Placental pericyte (primary cell): ENCODE measurements at places on chromosomes 6 and 20. TPM values are rescaled to one million over a fixed set of nuclear protein-coding genes. Genes with fewer than 3 reads are reported as not detected.

The ZBTB9 gene
- total RNA-seq, result 5.5 and 7.0 TPM in 2 replicates

The TRIM40 gene
- total RNA-seq, result not detected in 2 replicates

The TDRD6 gene
- total RNA-seq, result under 0.01 TPM in 2 replicates

The HLA-DQA1 gene
- 0.43 TPM in 1 of 2 replicates, not detected in the other for total RNA-seq

The CLDN20 gene
- total RNA-seq, result not detected in 2 replicates

The LAMA2 gene
- total RNA-seq, result 25.5 and 193 TPM in 2 replicates

The GABRR1 gene
- not detected in 2 replicates for total RNA-seq

The LY6G5C gene
- total RNA-seq, result 0.66 and 2.7 TPM in 2 replicates

The SMLR1 gene
- not detected in 2 replicates for total RNA-seq

The AKAP7 gene
- 3.3 and 4.4 TPM in 2 replicates for total RNA-seq

The ZBTB46 gene
- total RNA-seq, result 3.3 and 20.5 TPM in 2 replicates

The BNIP5 gene
- not detected in 2 replicates for total RNA-seq

The TP53TG5 gene
- not detected in 2 replicates for total RNA-seq

The ARMH2 gene
- not detected in 2 replicates for total RNA-seq

The BMP5 gene
- not detected in 2 replicates for total RNA-seq

The SPATS1 gene
- total RNA-seq, result 0.14 TPM in 1 of 2 replicates, not detected in the other

The TRIM10 gene
- not detected in 2 replicates for total RNA-seq
